CD4-positive, alpha-beta T cell treated with Interleukin-10 for 1 hour (primary cell): ENCODE measurements at places on chromosomes 7 and 10.

DNA sequence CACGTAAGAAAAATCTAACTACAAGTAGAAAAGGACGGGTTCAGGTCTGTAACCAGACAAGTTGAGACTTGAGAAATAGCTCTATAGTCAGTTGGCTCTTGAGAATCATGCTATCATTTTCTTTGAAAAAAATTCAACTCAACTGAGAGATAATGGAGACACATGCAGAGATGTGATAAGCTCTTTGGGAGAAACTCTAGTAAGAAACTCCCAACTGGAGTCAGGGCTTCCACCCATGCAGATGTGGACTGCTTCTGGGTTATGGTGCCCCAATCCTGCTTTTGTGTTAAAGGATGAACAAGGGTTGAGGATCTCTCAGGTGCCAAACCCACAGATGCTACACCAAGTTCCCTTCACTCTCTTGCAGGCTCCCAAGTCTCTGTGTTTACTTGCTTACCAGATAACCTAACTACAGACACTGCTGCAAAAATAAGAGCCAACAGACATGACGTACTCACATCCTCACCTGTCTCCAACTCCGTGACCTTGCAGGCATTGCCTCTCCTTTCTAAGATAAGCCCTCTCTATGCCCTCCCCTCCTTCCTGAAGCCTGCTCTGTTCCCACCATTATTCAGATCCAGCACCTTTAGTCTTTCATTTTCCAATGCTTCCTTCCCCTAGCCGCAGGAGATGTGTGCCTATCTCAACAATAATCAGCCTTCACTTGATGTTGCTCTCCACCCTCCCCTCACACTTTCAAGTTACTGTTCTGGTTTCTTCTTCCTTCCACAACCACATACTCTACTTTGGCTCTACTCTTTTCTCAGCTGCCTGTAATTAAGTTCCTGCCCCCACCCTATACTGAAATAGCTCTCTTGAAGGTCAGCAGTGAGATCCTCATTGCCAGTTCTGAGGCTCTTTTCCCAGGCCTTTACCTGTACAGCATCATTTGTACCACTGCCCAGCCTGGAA, 130.0 kb downstream of the ICA1 start:
- peak; percentile 72 for DNase-seq

- no peak for DNase-seq
Observed at GRCh38 chr7:98556288-98556687, 60.8 kb upstream of the NPTX2 start.

DNA sequence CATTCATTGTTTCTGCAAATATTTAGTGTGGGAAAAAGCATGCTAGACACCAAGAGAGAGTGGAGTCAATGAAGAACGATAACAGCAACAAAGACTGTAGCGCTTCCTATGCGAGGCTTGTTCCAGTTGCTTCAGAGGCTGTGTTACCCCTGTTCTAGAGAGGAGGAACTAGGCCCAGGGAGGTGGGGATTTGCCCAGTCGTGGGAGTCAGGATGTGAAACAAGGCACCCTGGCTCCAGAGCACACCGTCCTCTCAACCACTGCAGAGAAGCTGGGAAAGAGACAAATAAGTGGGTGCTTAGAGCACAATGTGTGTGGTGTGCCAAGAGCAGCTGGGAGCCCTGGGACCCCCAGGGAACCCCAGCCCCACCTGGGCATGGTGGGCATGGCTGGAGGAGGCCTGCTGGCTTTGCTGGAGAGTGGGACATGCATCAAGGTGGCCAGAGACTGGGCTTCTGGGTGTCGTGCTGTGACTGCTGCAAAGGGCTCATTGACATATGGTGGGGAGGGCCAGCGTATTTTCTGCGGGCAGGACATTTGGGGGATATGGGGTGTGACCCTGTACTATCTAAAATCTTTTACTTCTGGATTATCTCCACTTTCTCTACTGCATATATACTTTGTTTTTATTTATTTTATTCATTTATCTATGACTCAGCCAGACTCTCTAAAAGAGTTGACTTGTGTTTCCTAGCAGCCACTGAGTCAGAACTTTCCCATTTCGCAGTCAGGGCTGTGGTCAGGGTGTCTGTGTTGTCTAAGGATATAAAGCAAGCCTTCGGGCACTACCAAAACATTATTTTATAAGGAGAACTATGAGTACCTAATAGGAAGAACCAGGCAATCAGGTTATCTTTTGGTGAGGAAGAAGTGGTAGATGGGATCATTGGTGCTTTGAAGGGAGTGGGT, 95.4 kb downstream of the TCF7L2 start:
- no peak for DNase-seq

DNA sequence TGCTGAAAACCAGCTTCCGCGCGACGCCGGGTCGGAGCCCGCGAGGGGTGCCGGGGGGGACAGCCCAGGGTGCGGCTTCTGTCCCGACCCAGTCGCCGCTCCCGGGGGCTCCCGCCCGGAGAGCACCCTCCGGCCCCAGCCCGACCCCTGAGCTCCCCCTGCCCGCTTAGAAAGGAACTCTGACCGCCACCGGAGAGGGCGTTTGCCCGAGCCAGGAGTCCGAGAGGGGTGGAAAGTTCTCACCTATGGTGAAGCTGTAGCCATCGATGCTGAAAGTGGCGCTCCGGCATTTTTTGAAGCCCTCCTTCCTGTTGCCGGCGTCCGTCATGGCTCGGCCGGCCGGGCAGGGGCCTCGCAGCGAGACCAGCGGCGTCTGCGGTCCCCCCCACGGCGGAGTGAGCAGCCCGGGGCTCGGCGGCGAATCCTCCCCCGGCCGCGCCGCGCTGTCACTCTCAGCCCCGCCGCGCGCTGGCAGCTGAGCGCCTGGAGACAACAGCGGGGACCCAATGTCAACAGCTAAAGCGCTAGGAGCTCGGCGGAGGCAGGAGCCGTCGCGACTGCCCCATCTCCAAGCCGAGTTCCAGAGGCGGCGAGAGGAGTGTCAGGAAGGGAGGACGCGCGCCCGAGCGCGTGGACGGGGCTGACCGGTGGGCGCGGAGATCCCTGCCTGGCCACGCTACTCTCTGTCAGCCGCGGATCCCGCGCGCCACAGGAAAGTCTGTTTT, 191.6 kb downstream of the LSM5 start:
- no peak for DNase-seq

- no peak for DNase-seq
Observed at GRCh38 chr7:127252778-127253280, at the start of gene GRM8. GRM8 (minus strand) TSS chr7:127252941.

DNA sequence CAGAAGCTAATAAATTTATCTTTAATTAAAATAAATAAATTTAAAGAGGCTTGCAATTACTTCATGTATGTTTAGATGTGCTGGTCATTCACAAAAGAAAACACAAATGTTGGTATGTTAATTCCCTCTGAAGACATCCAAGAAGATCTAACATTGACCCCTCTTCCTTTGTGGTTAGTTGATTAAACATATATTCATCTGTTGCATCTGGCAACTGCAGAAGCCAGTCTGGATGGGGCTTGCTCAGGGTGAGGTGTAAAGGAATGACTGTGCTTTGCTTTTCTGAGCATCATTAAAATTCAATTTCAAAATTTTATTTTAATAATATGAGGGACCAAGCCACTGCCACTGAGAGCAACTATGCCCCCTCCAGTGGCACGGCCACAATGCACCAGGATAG, 36.4 kb upstream of the FERD3L start:
- DNase-seq: no peak

GRCh38 chr7:93013446-93014061, 104.2 kb downstream of the SAMD9 start:
- DNase-seq: no peak
